ENCODE measurements at places on chromosomes 7 and 10. TPM values are rescaled to one million over a fixed set of nuclear protein-coding genes. Genes with fewer than 3 reads are reported as not detected.

- no peaks in the 10 kb centered on the region for H3K27me3 ChIP-seq
- H3K36me3 ChIP-seq = peaks cover 3% of the 10 kb centered on the region
- H3K27ac ChIP-seq = no peak overlapping the region
- no peak overlapping the region for H3K4me3 ChIP-seq
- peaks cover 30% of the 10 kb centered on the region for H3K4me1 ChIP-seq
- DNase-seq = no peak
Measured at GRCh38 chr7:124780056-124780455, 14.5 kb upstream of the GPR37 start.

DNA sequence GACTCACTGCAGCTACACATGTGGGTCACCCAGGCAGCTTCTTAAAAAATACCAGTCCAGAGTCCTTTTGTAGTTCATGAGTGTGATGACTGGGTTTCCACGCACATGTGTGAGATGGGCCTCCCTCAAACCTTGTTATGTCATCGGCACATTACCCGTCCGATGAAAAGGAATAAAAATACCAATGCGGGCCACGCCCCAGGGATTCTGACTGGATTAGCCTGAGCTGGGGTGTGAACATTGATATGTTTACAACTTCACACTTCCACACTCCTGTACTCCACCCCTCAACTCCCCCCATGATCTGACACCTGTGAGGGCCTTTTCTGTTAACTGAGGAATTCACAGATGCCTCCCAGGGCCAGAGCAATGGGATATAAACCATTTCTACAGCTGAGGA is 6.2 kb downstream of the SLC29A3 start:
- H3K27me3 ChIP-seq = no peaks in the 10 kb centered on the region
- H3K4me1 ChIP-seq = peaks cover 4% of the 10 kb centered on the region
- H3K4me3 ChIP-seq = no peak overlapping the region

DNA sequence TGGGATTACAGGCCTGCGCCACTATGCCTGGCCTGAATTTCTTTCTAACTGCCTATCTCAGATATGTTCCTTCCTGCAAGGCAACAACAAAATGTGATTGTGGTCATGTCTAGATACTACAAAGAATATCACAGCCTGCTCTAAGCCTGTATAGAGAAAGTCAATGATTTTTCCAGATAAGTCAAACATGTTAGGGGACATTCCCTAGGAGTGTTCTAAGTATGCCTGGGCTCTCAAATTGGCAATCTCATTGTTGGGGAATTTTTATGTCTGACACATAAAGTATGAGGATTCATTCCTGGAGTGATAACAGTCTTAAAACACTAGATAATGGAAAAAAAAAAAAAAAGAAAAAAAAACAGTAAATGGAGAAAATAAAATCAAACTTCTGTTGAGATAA is 406.1 kb downstream of the GATA3 start:
- no peak overlapping the region for H3K4me3 ChIP-seq
- H3K27ac ChIP-seq = no peak overlapping the region
- no peaks in the 10 kb centered on the region for H3K4me1 ChIP-seq
- no peaks in the 10 kb centered on the region for H3K27me3 ChIP-seq
- no peak for DNase-seq

GRCh38 chr7:81161451-81162075 is 242.7 kb upstream of the SEMA3C start:
- H3K4me3 ChIP-seq = no peak overlapping the region
- H3K36me3 ChIP-seq = no peaks in the 10 kb centered on the region
- peaks cover 22% of the 10 kb centered on the region for H3K4me1 ChIP-seq
- no peak for DNase-seq
- H3K27ac ChIP-seq = peak overlapping the region; percentile 55
- H3K27me3 ChIP-seq = peaks cover 5% of the 10 kb centered on the region

GRCh38 chr7:44681645-44682044 is 67.0 kb upstream of the ZMIZ2 start:
- no peaks in the 10 kb centered on the region for H3K4me1 ChIP-seq
- H3K4me3 ChIP-seq = no peak overlapping the region

GRCh38 chr10:5446390-5446926 is 34.1 kb downstream of the NET1 start:
- peak overlapping the region; percentile 93 for H3K27ac ChIP-seq
- H3K36me3 ChIP-seq = peaks cover under 1% of the 10 kb centered on the region
- peaks cover 34% of the 10 kb centered on the region for H3K4me1 ChIP-seq

DNA sequence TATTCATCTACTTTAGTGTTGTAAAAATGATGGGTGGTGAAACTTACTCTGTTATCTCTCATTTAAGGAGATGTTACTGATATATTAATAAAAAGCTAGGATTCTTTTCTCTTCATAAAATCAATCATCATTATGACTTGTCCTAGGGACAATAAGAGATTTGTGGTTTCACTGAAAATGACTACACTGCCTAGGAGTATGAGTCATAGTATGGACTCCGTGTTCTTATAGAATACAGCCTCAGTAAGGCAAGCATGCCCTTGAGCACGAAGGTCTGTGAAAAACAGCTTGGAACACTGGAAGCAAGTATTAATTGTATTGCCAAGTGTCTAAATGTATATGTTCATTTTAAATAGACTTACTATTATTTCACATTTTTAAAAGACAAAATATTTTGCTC is 749.2 kb upstream of the PCDH15 start:
- no peak overlapping the region for H3K27ac ChIP-seq
- no peaks in the 10 kb centered on the region for H3K27me3 ChIP-seq
- H3K36me3 ChIP-seq = no peaks in the 10 kb centered on the region
- no peaks in the 10 kb centered on the region for H3K4me1 ChIP-seq

- peak overlapping the region; percentile 76 for H3K27ac ChIP-seq
- H3K36me3 ChIP-seq = peaks cover 34% of the 10 kb centered on the region
- no peak overlapping the region for H3K4me3 ChIP-seq
- no peaks in the 10 kb centered on the region for H3K27me3 ChIP-seq
Measured at GRCh38 chr7:151366166-151366879, 24.7 kb downstream of the NUB1 start.

DNA sequence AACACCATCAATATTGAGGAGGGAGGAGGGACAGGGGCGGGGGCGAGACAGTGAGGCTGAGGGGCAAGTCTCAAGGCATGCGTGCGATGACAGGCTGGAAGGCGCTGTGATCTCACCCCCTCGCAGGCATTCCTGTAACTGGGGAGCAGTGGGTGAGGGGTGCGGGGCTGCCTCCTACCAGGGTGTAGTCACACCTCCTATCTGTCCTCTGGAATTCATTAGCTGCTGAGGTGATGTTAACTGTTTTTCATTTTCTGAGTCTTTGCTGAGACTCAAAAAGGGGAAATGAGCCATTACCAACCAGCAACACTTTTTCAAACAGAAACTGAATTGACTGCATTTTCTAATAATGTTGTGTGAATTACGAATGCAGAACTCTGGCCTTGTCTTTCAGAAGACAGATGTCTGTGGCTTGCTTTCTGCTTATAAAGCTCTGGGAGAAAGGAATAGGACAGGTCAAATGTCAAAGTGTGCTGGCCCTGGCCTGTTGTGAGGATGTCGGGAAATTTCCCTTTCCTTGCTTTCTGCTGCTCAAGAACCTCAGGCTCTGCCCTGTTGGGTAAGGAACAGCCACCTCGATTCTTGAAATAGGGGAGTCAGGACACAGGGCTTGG is 23.7 kb upstream of the CDH23 start:
- no peak overlapping the region for H3K4me3 ChIP-seq
- H3K27me3 ChIP-seq = peaks cover 6% of the 10 kb centered on the region
- H3K4me1 ChIP-seq = peaks cover 5% of the 10 kb centered on the region
- no peak for DNase-seq
- no peak overlapping the region for H3K27ac ChIP-seq

GRCh38 chr7:151629713-151630272 is 110.1 kb upstream of the RHEB start:
- peak overlapping the region; percentile 43 for H3K4me3 ChIP-seq
- peaks cover 12% of the 10 kb centered on the region for H3K36me3 ChIP-seq
- H3K27ac ChIP-seq = no peak overlapping the region
- no peak for DNase-seq
- peaks cover 33% of the 10 kb centered on the region for H3K27me3 ChIP-seq

GRCh38 chr10:58026036-58026435 is 241.7 kb downstream of the IPMK start:
- no peak overlapping the region for H3K4me3 ChIP-seq
- no peaks in the 10 kb centered on the region for H3K4me1 ChIP-seq
- DNase-seq = no peak
- no peak overlapping the region for H3K27ac ChIP-seq
- peaks cover 4% of the 10 kb centered on the region for H3K27me3 ChIP-seq

DNA sequence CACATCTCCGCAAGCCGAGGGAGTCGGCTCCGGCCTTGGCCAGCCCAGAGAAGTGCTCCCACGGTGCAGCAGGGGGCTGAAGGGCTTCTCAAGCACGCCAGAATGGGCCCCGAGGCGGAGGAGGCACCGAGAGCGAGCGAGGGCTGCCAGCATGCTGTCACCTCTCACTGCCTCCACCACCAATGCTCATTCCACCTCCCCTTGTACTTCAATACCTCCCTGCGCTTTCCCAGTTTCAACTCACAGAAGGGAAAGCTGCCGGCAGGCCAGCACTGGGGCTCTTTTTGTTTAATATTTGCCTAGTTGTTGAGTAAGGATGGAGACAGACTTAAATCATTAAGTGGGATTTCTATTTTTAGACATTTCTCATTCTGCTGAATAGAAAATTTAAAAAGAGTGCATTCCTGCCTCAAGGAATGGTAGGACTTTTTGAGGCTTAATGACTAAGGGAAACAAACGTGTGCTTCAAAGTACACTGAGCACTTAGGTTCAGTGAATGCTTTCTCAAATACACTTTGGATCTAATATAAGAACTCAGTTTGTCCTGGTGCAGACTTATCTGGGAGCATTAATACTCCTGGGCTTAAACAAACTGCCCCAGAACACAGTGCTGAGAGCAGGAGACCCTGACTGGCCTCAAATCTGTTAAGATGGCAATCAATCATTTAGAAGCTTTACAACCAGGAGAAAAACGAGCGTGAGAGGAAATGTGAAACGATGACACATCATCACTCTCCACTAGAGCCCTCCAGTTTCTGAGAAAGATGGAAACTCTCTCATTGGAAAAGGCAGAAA is 131.2 kb downstream of the RALA start:
- H3K4me3 ChIP-seq = no peak overlapping the region
- H3K27me3 ChIP-seq = peaks cover 10% of the 10 kb centered on the region
- H3K27ac ChIP-seq = peak overlapping the region; percentile 71
- peaks cover 34% of the 10 kb centered on the region for H3K36me3 ChIP-seq
- H3K4me1 ChIP-seq = peaks cover 27% of the 10 kb centered on the region

- peaks cover 3% of the 10 kb centered on the region for H3K4me1 ChIP-seq
- H3K27ac ChIP-seq = no peak overlapping the region
- no peak for DNase-seq
- H3K36me3 ChIP-seq = no peaks in the 10 kb centered on the region
Measured at GRCh38 chr7:23892019-23892418, 182.0 kb downstream of the STK31 start.

- no peak for DNase-seq
- H3K27me3 ChIP-seq = no peaks in the 10 kb centered on the region
- H3K36me3 ChIP-seq = peaks cover 3% of the 10 kb centered on the region
- H3K27ac ChIP-seq = no peak overlapping the region
- H3K4me3 ChIP-seq = no peak overlapping the region
Measured at GRCh38 chr10:9342885-9343570, 1288.5 kb downstream of the GATA3 start.

GRCh38 chr10:71268758-71269157 is 50.3 kb upstream of the SLC29A3 start:
- peak overlapping the region; percentile 22 for H3K4me3 ChIP-seq
- DNase-seq = no peak
- peaks cover 65% of the 10 kb centered on the region for H3K4me1 ChIP-seq
- no peaks in the 10 kb centered on the region for H3K36me3 ChIP-seq

DNA sequence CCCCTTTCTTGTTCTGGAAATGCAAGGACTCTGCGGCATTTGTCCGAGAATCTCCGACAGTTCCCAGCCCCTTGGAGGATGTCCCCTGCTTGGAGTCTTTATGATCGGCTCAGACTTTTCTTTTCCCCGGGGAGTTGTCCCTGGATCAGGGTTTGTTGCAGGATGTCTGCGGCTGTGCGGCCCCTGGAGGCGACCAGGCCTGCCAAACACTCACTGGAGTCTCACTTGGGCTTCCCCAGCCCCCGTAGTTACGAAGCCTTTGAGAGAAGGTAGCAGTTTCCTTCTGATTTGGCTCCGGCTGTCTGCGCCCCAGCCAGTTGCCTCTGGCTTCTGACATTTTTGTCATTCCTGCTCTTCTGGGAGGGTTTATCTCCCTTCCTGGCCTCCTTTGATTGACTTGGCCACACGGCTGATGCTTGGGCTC is 16.1 kb downstream of the COL26A1 start:
- H3K36me3 ChIP-seq = peaks cover 28% of the 10 kb centered on the region
- H3K27ac ChIP-seq = peak overlapping the region; percentile 92
- no peak overlapping the region for H3K4me3 ChIP-seq
- H3K4me1 ChIP-seq = peaks cover 18% of the 10 kb centered on the region
- no peaks in the 10 kb centered on the region for H3K27me3 ChIP-seq

DNA sequence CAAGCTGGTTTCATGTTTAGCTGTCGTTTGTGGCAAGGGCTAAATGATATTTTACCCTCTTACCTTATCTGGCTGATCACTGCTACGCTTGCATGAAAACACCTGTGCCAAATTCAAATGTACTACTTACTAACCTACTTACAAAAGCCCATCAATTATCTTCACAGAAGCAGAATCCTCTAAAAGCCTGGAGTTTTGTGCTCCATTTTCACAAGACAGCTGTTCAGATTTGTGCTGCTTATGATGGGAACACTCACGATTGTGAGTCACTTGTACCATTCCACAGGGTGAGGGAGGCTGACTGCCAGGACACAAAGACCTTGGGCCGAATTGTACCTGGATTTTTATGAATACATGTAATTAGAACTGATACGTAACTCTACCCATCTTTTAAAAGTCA is 245.0 kb upstream of the NPY start:
- H3K4me3 ChIP-seq = no peak overlapping the region
- no peak for DNase-seq
- no peaks in the 10 kb centered on the region for H3K36me3 ChIP-seq
- peaks cover 17% of the 10 kb centered on the region for H3K4me1 ChIP-seq
- no peak overlapping the region for H3K27ac ChIP-seq

PLXNA4 gene
- 0.46 TPM for total RNA-seq

MAPK8 gene
- total RNA-seq = 52.9 TPM

GNGT1 gene
- 0.63 TPM for total RNA-seq

CRTAC1 gene
- 1.1 TPM for total RNA-seq

HILPDA gene
- total RNA-seq = 28.3 TPM

MYL10 gene
- not detected for total RNA-seq

PRR15 gene
- total RNA-seq = 21.2 TPM

FGFBP3 gene
- 68.2 TPM for total RNA-seq

GIMAP6 gene
- total RNA-seq = 0.18 TPM

MINDY3 gene
- 13.2 TPM for total RNA-seq

HECW1 gene
- 5.4 TPM for total RNA-seq

MMP21 gene
- total RNA-seq = not detected
